H1 (cell line): ENCODE measurements at places on chromosomes 3 and 15.

- peak; percentile 7 for DNase-seq
These were observed 40.2 kb downstream of the TRANK1 start for GRCh38 chr3:36904641-36905040.

GRCh38 chr3:100720426-100720825, 11.1 kb downstream of the TFG start:
- DNase-seq, result peak; percentile 62

GRCh38 chr3:45943207-45943846, at the start of gene CXCR6:
CXCR6 (plus strand) TSS chr3:45943464; CDS start chr3:45946482, 3,018 bp downstream.
- DNase-seq, result no peak

DNA sequence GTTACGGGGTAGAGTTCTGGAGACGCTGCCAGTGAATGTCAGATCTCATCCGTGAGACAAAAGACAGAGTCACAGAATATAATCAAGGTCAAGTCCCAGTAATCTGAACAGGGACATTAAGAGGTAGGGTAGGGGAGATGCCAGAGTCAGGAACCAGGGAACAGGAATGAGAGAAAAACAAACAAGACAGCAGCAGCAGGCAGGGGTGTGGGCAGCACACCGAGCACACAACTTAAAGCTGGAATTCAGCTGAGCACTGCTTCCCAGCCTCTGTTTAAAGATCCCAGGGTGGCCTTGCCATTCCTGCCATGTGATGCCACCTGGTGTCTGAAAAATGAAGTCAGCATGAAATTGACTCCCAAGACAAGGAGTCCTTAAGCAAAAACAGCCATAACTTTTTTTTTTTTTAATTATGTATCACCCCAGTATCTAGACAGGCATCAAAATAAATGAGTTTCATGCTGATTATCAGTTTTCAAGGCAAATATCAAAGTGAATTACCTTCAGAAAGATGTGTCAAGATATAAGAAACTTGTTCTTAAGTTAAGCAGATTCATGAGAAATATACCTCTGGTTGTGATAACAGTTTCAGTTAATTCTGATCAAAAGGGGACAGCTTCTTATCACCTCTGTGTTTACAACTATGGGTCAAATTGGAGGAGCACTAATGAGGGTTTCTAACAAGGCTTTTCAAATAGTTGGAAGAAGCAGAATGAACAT, 203.7 kb downstream of the SLC9A9 start:
- peak; percentile 43 for DNase-seq
